ENCODE measurements at places on chromosomes 7 and 10. TPM values are rescaled to one million over a fixed set of nuclear protein-coding genes. Genes with fewer than 3 reads are reported as not detected.
A peak's percentile ranks its signal among the peaks of the same experiment; 100 is the strongest.

DNA sequence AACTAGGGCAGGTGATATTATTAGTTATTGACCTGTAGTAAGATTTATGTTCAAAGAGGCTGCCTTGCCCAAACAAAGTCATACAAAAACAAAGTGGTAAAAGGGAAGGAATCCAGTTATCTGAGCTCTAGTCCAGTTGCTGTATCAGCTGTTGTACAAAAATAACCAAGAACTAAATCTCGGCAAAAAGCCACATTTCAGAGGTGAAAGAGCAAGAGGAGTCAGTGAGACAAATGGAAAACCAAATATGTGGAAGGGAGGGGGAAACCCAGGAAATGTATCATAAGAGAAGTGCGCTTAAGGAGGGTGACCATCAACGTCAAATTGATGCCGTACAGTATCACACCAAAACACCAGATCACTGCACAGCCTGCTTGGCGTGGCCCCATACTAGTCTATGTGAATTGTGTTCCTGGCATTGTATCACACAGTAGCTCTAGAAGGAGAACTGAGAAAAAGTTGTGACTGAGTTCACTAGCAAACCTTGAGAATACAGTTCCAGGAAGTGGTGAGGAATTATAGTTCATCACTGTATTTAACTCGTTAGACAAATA, 6.4 kb downstream of the AGBL3 start:
- peak; percentile 31 for ATAC-seq

DNA sequence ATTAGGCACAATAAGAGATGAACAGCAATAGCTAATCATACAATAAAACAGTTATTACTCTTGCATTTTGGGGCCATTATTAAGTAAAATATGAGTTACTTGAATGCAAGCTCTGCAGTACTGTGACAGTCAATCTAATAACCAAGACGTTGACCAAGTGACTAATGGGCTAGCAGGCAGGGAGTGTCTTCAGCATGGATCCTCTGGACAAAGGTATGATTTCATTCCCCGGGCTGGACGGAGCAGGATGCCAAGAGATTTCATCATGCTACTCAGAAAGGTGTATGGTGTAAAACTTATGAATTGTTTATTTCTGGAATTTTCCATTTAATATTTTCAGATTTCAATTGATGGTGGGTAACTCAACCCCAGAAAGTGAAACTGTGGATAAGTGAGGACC, 80.9 kb downstream of the SHH start:
- no peak for ATAC-seq

The PNPLA8 gene
- 46.2 TPM for total RNA-seq

The PALD1 gene
- 13.6 TPM for total RNA-seq

DNA sequence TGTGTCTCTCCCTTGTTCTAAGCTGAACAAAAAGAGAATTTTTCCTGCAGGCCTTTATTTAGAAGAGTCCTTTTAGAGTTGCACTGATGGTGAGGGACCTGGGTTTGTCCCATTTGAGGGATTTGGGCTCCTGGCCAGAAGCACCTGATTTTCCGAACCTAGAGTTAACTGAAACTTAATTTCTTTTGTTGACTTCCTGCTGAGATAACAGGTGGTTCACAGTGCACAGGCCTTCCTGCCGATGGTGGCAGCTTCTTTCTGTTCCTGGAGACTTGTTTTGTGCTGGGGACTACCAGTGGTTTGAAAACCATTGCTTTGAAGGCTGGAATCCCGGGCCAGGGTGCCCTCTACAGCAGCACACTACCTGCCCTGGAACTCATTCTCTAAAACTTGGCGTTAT, 99.2 kb downstream of the SUGCT start:
- ATAC-seq: no peak

DNA sequence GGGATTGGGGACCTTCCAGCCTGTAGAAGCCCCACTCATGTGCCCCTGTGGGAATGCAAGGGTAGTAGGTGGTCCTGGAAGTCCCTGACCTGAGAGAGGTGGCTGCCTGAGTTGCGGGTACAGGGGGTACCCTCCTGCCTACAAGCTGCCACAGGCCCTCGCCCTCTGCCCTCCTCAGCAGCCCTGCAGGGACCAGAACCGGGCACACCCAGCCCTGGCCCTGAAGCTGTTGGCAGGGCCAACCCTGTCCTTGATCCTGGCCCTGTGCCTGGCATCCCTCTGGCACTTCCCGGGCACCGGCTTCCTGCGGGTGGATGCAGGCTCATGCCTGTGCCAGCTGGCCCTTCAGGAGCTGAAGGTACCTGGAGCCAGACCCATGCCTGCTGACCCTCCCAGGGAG, 54.9 kb upstream of the ELN start:
- ATAC-seq: no peak

DNA sequence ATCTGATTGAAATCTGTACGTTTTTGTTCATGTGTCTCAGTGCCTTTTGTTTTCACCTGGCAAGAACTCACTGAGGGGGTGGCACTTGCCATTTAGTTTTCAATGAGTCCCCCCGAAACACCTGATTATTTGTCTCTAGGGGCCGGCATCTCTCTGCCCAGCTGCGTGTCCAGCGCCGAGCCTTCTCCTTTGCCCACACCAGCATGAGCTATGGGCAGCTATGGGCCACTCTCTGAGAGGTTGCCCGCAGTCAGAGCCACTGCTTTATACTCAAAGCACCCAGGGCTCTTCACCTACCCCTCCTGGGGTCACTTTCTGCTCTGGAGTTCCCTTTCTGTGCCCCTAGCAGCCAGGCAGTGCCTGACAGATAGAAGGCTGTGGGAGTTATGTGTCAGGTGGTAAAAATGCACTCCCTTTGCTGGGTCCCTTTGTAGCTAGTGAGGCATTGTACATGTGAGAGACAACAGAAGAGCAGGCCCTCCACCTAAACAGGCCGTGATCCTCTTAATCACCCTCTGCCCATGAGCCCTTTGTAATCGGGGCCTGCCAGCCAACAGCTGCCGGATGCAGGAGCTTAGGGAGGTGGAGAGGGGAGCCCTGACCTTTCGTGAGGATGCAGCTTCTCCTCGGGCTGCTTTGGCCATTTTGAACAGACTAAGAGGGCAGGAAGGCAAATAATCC, 133.1 kb upstream of the NPS start:
- no peak for ATAC-seq

DNA sequence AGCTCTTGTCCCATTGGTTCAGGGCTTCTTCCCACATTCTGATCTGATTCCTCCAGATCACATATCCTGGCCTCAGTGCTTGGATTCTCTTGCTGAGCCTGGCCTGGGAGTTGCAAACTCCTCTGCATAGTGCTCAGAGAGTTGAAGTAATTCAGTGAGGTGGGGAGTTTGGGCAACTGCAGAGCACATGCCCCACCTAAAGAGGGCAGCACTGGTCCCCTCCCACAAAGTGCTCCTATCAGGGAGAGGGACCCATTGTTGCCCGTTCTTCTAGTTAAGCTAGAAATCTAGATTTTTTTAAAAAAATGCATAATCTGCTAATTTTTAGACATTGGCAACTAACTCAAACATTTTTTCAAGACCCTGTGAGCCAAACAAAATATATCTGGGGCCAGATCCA, 45.1 kb downstream of the CHN2 start:
- ATAC-seq: no peak

- no peak for ATAC-seq
Observed at GRCh38 chr10:86401588-86402282, 35.1 kb upstream of the GRID1 start.

- no peak for ATAC-seq
Observed at GRCh38 chr10:71821909-71822763, 28.9 kb downstream of the PSAP start.

DNA sequence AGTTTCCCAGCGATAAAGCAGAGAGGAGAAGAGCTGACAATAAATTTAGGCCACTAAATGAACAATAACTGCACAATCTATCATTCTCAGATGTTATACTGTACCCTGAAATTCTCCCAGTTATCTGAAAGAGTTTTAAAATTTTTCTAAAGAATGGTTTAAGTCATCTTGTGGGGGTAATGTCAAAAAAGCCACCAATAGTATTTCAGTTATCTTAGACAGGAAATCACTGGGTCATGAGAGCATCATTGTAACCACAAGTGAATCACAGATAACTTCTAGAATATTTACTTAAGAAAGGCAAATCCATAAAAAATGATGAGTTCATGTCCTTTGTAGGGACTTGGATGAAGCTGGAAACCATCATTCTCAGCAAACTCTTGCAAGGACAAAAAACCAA, 147.1 kb downstream of the DNAJB9 start:
- ATAC-seq: no peak

The NCAPG2 gene
- total RNA-seq: 6.2 TPM

DNA sequence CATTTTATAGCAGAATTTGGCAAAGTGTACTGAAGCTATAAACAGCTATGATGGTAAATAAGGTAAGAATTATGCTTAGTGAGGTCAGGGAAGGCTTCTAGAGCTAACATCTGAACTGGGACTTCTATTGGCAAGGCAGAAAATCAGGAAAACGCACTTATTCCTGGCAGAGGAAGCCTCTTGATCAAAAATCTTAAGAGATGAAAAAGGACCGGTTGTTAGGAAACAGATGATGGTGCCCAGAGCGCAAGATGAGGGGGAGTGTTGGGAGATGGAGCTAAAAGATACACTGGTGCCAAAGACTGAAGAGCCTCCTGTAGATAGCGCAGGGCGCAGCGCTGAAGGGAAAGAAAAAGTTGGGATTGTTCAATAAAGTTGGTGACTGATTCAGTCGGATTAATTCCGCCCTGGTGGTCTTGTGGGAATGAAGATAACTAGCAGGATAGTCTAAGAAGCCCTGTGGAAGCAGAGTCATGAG, 550 bp upstream of the CALU start:
- peak; percentile 39 for ATAC-seq

- no peak for ATAC-seq
Observed at GRCh38 chr10:102401735-102402511, 6.4 kb downstream of the NFKB2 start.

DNA sequence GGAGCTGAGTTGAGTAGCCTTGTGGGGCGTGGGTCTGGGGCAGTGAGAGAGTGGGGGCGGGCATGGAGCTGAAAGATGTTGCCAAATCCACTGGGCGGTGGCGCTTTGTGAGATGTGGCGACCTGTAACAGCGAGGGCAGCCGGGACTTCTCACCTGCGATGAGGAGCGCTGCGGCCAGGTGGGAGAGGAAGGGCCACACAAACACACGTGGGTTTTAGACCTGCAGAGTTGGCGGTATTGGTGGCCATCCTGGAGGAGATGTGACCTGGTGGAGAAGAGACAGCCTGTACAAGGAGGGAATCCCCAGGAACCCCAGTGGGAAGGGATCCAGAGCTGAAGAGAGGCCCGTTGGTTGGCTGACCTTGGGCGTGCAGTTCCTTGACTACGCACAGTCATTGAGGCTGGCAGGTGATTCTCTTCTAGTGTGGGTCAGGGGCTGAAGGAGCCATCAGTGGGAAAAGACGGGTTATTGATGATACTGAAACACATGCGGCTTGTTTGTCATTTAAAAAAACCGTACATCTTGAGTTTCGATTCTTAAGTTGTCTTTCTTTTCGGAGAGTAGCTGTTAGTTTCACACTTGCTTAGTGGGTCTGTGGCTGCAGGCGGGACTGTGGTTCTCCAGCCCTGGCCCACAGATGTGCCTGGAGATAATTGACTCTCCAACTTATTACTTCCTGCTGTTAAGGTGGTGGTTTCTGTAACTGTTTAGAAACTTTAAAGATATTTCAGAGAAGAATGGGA, 2.4 kb downstream of the CHST12 start:
- no peak for ATAC-seq

DNA sequence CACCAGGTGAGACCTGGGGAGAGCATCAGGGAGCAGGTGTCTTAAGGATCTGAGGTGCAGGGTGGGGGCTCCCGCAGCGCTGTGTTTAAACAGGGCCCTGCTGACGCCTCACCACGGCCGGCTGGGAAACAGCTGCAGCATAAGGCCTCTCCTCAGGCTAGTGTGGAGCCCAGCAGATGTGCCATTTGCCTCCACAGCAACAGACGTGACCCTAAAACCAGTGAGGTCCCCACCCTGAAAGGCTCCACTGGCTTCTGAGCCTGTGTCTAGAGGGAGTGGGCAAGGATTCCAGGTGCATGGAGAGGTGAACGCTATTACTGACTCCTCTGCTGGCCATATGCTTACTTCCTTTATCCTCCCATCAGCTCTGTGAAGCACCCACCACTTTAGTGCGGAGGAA, 47.8 kb downstream of the SYPL1 start:
- no peak for ATAC-seq

DNA sequence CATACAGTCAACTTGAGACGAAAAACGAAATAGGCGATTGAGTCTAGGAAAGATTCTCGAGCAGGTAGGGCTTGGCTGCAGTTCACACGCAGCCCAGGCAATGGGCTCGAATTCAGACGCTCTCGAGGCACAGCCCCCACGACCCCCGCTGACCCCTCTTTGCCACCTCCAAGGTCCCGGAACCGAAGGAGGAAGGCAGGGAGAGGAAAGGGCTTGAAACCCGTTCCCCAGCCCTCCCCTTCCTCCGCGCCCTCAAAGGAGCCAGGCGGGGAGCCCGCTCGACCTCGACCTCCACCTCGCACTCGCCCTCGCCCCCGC, 441 bp downstream of the CCDC186 start:
- peak; percentile 8 for ATAC-seq

DNA sequence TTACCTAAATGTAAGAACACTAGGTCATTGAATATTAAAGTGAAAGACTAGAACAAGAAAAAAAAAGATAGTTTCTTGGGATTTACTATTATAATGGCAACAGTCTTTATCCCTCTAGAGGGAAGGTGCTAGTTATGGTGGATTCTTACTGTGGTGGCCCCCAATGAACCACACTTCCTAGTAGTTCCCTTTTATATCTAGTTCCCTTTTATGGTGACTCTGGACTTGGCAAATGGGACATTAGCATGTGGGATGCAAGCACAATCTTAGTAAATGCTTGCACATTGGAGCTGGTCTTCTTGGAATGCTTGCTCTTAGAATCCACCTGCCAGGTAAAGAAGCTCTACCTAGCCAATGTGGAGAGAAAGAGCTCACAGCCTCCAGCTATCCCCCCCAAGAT, 430.2 kb downstream of the LRMDA start:
- ATAC-seq: no peak

- no peak for ATAC-seq
Observed at GRCh38 chr7:94594882-94595281, 61.1 kb downstream of the SGCE start.

The ASB10 gene
- total RNA-seq: not detected

- no peak for ATAC-seq
Observed at GRCh38 chr7:2904202-2904601, 60.1 kb upstream of the GNA12 start.

DNA sequence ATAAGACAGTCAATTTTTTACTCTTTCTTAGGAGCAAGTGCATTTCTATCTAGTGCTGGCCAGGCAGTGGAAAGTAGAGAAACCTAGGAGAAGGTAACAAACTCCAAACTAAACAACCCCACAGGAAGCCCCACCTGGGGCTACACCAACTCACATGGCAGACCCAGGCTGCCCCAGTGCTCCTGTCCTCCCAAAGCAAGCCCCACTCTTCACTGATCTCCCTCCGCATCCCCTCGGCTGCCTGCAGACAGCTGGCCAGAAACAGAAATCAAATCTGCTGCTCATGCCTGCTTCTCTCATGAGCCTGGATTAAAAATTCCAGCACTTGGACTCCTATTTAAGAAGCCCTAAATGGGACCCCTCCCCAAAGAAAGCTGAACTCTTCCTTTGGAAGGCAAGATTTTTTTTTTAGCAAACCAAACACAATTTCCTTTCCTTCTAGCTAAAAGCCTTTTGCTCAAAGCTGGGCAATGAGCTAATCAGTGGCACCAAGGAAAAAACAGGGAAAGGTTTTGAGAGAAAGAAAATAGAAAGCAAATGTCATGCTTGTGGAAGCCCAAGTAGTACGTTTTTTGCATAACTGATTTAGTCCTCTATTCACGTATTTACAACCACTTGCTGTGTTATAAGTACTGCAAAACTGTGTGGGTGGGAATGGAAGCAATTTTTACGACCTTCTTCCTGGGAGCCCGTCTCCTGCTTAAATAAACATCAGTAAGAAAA, 10.8 kb downstream of the PDE1C start:
- no peak for ATAC-seq
